ENCODE measurements at places on chromosomes 2 and 18. TPM values are rescaled to one million over a fixed set of nuclear protein-coding genes. Genes with fewer than 3 reads are reported as not detected.

GRCh38 chr2:102103992-102104871, 38.3 kb upstream of the IL1R1 start:
- no peak overlapping the region for H3K27ac ChIP-seq
- no peaks in the 10 kb centered on the region for H3K27me3 ChIP-seq
- no peak for DNase-seq

DNA sequence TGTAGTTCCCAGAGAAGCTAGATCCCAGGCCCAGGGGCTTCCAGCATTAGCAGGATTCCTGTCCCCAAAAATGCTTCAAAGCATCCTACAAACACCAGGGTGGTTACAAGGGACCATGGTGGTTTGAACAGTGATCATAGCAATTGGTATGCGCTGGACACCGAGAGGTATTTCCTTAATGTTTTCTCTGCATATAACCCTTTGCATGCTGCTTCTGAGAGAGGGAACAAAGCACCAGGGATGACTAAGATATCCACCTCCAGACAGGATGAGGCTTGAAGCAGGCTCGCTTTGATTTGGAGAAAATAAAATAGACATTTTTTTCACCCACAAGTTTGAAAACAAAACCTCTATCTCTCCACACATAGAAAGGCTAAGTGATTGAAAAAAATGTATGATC, 50.5 kb upstream of the TSPYL6 start:
- H3K27ac ChIP-seq, result no peak overlapping the region
- peaks cover 12% of the 10 kb centered on the region for H3K4me1 ChIP-seq
- H3K36me3 ChIP-seq, result no peaks in the 10 kb centered on the region
- no peak overlapping the region for H3K4me3 ChIP-seq

DNA sequence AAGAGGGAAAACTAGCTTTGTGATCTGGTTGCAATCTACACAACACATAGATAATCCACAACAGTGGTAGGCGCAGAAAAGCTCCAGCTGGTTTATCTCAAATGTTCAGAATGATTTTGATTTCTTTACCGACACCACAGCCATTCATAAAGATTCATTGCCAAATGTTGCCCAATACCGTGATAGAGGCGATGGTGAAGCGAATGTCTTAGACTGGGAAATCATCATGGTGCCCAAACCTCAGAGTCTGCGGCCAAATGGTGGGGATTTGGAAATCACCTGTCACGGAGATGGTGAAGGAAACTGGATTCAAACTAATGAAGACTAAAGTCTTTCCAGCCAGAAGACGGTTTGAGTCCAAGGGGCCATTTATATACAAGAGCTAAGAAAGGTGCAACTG, 48.5 kb upstream of the CCDC150 start:
- H3K27me3 ChIP-seq, result peaks cover 6% of the 10 kb centered on the region
- H3K4me1 ChIP-seq, result peaks cover 48% of the 10 kb centered on the region
- peak overlapping the region; percentile 94 for H3K4me3 ChIP-seq
- DNase-seq, result no peak
- no peaks in the 10 kb centered on the region for H3K36me3 ChIP-seq
- H3K27ac ChIP-seq, result no peak overlapping the region

RNU2-63P gene
- 24.6 TPM for total RNA-seq

FTCDNL1 gene
- 1.6 TPM for total RNA-seq

DNA sequence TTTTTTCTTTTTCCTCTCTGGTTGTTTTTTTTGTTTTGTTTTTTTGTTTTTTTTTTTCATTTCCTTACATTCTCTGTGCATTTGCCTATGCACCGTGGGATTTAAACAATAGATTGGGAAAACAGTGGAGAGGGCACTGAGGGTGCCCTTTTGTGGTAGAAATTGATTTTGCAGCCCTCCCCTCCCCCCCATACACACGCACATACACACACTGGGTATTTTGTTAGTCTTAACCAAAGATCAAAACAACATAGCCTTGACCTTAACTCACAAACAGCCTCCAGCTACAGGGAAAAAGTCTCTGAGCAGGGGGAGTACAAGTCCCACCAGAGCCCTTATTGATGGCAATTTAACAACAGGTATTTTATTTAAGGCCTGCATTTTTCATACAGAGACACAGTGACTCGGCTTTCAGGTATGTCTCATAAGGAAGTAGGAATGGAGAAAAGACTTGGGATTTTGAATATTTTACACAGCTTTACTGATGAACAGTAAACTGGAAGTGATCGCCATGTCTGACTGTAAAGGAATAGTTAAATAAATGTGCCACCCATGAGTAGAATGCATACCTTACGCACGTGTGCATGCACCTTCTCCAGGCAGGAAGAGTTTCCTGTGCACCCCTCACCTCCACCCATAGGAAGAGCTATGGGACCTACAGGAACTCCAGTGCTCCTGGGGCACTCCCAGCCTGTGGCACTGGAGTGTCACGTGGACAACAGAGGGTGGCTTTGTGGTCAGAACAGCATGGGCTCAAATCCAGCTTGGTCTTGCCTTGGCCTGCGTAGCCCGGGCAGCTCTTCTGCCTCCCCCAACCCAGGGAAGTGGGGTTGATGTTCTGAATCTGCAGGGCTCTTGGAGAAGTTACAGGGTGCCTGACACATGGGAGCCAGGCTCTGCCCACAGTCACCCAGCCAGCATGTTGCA, 266.4 kb downstream of the ANAPC1 start:
- H3K27me3 ChIP-seq, result peaks cover 46% of the 10 kb centered on the region
- H3K27ac ChIP-seq, result no peak overlapping the region
- no peaks in the 10 kb centered on the region for H3K36me3 ChIP-seq
- no peak overlapping the region for H3K4me3 ChIP-seq
- DNase-seq, result no peak
- H3K4me1 ChIP-seq, result peaks cover 23% of the 10 kb centered on the region

- H3K27me3 ChIP-seq, result no peaks in the 10 kb centered on the region
- peaks cover 5% of the 10 kb centered on the region for H3K36me3 ChIP-seq
- H3K4me3 ChIP-seq, result no peak overlapping the region
- H3K4me1 ChIP-seq, result peaks cover 4% of the 10 kb centered on the region
- no peak for DNase-seq
- H3K27ac ChIP-seq, result no peak overlapping the region
Observed at GRCh38 chr18:3388980-3389379, 61.0 kb upstream of the TGIF1 start.

DNA sequence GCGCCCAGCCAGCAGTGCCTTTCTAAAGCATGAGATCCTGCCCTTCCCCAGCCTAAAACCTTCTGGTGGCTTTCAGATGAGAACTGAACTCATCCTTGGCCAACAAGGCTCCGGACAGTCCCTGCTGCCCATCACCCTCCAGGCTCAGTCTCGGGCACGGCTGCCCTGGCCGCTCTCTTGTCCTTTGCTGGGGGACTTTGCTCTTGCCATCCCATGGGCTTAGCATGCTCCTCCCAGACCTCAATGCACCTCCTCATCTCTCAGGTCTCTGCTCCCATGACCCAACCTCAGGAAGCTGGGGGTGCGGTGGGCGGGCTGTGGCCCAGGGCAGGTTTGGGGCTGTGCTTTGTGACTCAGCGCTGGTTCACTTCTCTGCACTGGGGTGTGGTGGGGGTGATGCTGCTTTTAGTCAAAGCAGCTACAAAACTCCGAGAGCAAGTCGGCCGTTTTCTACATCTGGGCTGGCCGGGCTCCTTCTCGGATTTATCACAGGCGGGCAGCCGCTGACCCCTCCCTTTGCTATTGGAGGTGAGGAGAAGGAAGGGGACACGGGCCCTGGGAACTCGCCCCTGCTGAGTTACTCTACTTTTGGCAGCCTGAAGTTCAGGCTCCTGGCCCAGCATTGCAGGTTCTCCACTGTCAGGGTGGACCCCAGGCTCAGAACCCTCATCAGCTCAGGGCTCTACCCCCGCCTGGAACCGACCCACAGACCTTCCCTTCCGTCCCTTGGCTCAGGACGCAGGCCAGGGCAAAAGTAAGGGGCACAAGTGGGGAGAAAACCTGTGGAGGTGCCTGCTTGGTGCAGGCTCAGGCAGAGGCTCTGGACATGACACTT, 90.6 kb upstream of the TAF1B start:
- H3K36me3 ChIP-seq, result no peaks in the 10 kb centered on the region
- no peak for DNase-seq
- H3K4me1 ChIP-seq, result peaks cover 33% of the 10 kb centered on the region

- H3K27me3 ChIP-seq, result peaks cover 2% of the 10 kb centered on the region
- H3K36me3 ChIP-seq, result no peaks in the 10 kb centered on the region
- no peak for DNase-seq
- no peak overlapping the region for H3K27ac ChIP-seq
- H3K4me3 ChIP-seq, result no peak overlapping the region
Observed at GRCh38 chr2:238868067-238868524, 20.2 kb downstream of the TWIST2 start.

DNA sequence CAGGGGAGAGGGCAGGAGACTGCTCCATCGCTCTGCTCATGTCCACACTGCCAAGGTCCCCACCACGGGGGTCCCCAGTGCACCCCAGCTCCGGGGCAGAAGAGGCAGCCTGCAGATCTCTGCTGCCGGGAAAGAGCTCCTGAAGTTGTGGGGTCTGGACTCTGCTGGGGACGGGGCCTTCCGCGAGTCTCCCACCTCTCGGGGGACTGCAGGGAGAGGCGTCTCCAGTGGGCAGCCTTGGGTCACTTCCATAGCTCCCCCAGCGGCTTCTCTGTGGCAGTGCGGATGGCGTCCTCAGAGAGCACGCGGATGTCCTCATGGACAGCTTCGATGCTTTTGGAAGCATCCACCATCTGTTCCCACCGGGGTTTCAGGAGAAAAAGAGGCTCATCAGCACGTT, 10.7 kb downstream of the DTYMK start:
- no peak overlapping the region for H3K27ac ChIP-seq
- no peaks in the 10 kb centered on the region for H3K4me1 ChIP-seq
- no peaks in the 10 kb centered on the region for H3K36me3 ChIP-seq
- no peaks in the 10 kb centered on the region for H3K27me3 ChIP-seq
